MCF 10A (cell line): ENCODE measurements at places on chromosomes 2 and 18. TPM values are rescaled to one million over a fixed set of nuclear protein-coding genes. Genes with fewer than 3 reads are reported as not detected.

SLC19A3 gene
- not detected in 2 replicates for total RNA-seq

TBR1 gene
- total RNA-seq: 0.12 and 0.26 TPM in 2 replicates

MC4R gene
- total RNA-seq: not detected in 2 replicates

MOCOS gene
- 69.1 and 81.1 TPM in 2 replicates for total RNA-seq
